ENCODE measurements at places on chromosomes 3 and 15. TPM values are rescaled to one million over a fixed set of nuclear protein-coding genes. Genes with fewer than 3 reads are reported as not detected.
A peak's percentile ranks its signal among the peaks of the same experiment; 100 is the strongest.

Gene GPR160
- total RNA-seq: 0.75 TPM

Gene OR5K2
- total RNA-seq: not detected

Gene TRH
- 0.55 TPM for total RNA-seq

Gene PTPN23
- 18.8 TPM for total RNA-seq

- peak overlapping the region; percentile 9 for H3K27ac ChIP-seq
- DNase-seq: no peak
- no peak overlapping the region for H3K4me3 ChIP-seq
- no peaks in the 10 kb centered on the region for H3K27me3 ChIP-seq
- no peaks in the 10 kb centered on the region for H3K36me3 ChIP-seq
- peaks cover 5% of the 10 kb centered on the region for H3K4me1 ChIP-seq
These were observed 14.0 kb upstream of the CCDC80 start for GRCh38 chr3:112654979-112655378.

DNA sequence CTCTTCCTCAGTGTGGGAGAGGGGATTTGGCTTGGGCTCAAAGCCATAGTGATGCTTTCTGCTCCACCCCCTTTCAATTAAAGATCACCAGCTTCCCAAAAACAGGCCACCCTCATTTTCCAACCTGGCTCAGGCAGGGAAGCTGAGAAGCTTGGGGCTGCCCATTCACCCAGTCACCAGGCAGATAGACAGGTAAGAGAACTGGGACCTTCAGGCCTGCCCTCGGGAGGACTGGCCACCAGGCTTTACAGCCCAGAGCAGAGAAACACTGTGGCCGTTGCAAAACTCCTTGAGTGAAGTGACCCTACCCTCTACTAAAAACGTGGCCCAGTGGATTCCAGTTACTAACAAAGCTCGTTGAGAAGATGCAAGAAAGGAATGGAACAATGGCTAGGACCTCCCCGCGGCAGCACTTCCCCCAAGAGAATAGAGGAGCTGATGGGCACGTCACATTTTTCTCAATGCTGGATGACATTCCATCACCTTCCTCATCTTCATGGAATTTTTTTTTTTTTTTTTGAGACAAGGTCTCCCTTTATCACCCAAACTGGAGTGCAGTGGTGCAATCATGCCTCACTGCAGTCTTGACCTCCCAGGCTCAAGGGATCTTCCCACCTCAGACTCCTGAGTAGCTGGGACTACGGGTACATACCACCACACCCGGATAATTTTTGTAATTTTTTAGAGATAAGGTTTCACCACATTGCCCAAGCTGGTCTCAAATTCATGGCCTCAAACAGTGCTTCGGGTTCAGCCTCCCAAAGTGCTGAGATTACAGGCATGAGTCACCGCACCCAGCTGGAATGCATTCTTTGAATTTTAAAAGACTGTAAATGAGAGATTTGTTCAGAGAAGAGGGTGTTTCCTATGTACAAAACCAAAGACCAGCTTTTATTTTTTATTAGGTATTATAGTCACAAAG is 37.9 kb downstream of the LIPC start:
- no peaks in the 10 kb centered on the region for H3K27me3 ChIP-seq
- H3K27ac ChIP-seq: no peak overlapping the region
- no peaks in the 10 kb centered on the region for H3K36me3 ChIP-seq
- peak; percentile 78 for DNase-seq
- no peak overlapping the region for H3K4me3 ChIP-seq

- no peaks in the 10 kb centered on the region for H3K27me3 ChIP-seq
- DNase-seq: no peak
- H3K4me1 ChIP-seq: peaks cover 22% of the 10 kb centered on the region
- no peak overlapping the region for H3K27ac ChIP-seq
- H3K4me3 ChIP-seq: peak overlapping the region; percentile 69
- peaks cover 17% of the 10 kb centered on the region for H3K36me3 ChIP-seq
These were observed 314 bp upstream of the TMED3 start for GRCh38 chr15:79310612-79310984.

DNA sequence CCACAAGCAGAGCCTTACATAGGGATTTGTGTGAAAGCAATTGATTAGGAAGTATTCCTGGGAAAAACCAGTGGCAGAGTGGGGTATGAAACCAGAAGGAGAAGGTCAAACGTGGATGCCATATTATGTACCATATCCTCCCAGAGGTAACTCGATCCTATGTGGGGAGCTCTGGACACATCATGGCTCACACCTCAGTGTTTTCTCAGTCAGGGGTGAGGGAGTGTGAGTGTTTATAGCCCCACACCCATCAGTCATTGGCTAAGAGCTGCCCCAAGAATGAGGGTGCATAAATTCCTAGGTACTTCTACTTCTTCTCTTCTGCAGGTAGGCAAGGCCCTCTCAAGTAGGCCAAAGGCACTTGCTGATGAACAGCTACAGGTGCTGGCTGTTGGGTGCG is 28.2 kb upstream of the PDZRN3 start:
- no peaks in the 10 kb centered on the region for H3K36me3 ChIP-seq
- H3K27me3 ChIP-seq: no peaks in the 10 kb centered on the region
- no peak overlapping the region for H3K4me3 ChIP-seq
- DNase-seq: no peak

- H3K27me3 ChIP-seq: no peaks in the 10 kb centered on the region
- H3K27ac ChIP-seq: no peak overlapping the region
- no peaks in the 10 kb centered on the region for H3K36me3 ChIP-seq
These were observed 71.9 kb upstream of the C15orf39 start for GRCh38 chr15:75129788-75130187.

- no peak for DNase-seq
- no peak overlapping the region for H3K27ac ChIP-seq
- no peaks in the 10 kb centered on the region for H3K4me1 ChIP-seq
- no peaks in the 10 kb centered on the region for H3K36me3 ChIP-seq
- H3K27me3 ChIP-seq: no peaks in the 10 kb centered on the region
These were observed 44.6 kb upstream of the RASGRP1 start for GRCh38 chr15:38609097-38609738.

GRCh38 chr15:41408234-41408641 is 5.9 kb upstream of the NDUFAF1 start:
- no peak for DNase-seq
- no peak overlapping the region for H3K27ac ChIP-seq
- H3K4me3 ChIP-seq: no peak overlapping the region
- H3K27me3 ChIP-seq: no peaks in the 10 kb centered on the region
- no peaks in the 10 kb centered on the region for H3K4me1 ChIP-seq
- H3K36me3 ChIP-seq: no peaks in the 10 kb centered on the region

GRCh38 chr15:29345549-29346525 is 76.2 kb upstream of the NSMCE3 start:
- H3K27ac ChIP-seq: no peak overlapping the region
- no peaks in the 10 kb centered on the region for H3K27me3 ChIP-seq
- no peak for DNase-seq
- H3K4me1 ChIP-seq: no peaks in the 10 kb centered on the region
- H3K36me3 ChIP-seq: no peaks in the 10 kb centered on the region

DNA sequence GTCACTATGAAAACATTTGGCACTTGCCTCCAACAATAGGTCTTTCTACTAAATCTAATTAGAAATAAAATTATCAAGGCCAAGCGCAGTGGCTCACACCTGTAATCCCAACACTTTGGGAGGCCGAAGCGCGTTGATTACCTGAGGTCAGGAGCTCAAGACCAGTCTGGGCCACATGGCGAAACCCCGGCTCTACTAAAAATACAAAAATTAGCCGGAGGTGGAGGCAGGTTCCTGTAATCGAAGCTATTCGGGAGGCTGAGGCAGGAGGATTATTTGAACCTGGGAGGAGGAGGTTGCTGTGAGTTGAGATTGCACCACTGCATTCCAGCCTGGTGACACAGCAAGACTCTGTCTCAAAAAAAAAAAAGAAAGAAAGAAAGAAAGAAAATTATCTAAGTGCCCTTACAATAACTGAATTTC is 1.6 kb upstream of the PLD1 start:
- no peak overlapping the region for H3K27ac ChIP-seq
- no peak overlapping the region for H3K4me3 ChIP-seq
- no peaks in the 10 kb centered on the region for H3K4me1 ChIP-seq
- DNase-seq: no peak
- no peaks in the 10 kb centered on the region for H3K36me3 ChIP-seq
- H3K27me3 ChIP-seq: no peaks in the 10 kb centered on the region

- H3K27me3 ChIP-seq: no peaks in the 10 kb centered on the region
- no peaks in the 10 kb centered on the region for H3K36me3 ChIP-seq
- no peak overlapping the region for H3K27ac ChIP-seq
- no peak overlapping the region for H3K4me3 ChIP-seq
- H3K4me1 ChIP-seq: no peaks in the 10 kb centered on the region
These were observed 688.6 kb downstream of the DIPK2A start for GRCh38 chr3:144660186-144660585.

DNA sequence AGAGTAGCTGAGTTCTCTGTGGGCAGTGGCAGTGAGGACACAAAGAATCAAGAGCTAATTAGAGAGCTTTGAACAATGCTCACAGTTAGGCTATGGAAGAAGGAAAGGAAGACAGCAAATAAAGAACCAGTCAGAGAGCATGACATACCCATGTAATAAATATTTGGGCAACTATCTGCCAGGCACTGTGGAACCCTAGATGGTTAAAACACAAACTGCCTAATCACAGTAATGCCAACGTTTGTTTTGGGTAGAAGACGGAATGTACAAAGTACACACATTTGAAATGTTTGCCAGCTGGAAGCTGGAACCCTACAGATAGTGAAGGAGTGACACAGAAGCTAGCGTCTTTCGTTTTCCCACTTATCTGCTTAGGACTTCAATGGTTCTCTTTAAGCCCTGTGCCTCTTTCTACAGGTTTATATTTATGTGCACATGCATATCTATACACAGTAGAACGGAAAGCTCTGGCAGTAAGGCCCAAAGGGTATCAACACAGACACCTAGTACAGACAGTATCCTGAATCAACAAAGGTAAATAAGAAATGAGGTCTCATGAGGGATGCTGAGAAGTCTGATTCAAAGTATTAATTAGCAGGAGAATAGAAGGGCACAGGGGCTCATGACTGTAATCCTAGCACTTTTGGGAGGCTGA is 44.6 kb downstream of the ANKRD28 start:
- no peaks in the 10 kb centered on the region for H3K27me3 ChIP-seq
- no peaks in the 10 kb centered on the region for H3K4me1 ChIP-seq
- H3K27ac ChIP-seq: peak overlapping the region; percentile 71
- DNase-seq: no peak
- no peak overlapping the region for H3K4me3 ChIP-seq
